ENCODE measurements at places on chromosomes 12 and 14.

GRCh38 chr12:122858171-122858570 lies 22.9 kb downstream of the HIP1R start:
- DNase-seq: no peak

DNA sequence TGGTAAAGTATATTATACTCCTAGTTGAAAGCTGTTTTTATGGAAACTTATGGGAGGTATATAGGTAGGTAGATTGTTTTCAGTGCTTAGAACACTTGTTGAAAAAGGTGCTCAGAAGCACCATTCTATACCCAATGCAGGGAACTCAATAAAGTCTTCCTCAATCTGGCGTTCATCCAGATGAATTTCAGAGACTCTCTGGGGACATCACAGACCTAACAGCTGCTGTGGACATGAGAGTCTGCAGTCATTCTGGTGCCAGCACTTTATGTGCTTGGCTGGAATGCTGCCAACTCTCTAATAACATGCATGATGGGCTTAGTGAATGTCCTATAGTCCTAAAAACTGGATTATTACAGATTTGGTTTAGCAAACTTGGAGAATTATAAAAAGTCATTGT lies 115.9 kb downstream of the NTN4 start:
- DNase-seq: peak; percentile 60

- no peak for DNase-seq
Measured at GRCh38 chr14:90184571-90185266, 71.6 kb upstream of the PSMC1 start.

- DNase-seq: no peak
Measured at GRCh38 chr12:124756760-124757159, 106.9 kb downstream of the SCARB1 start.

DNA sequence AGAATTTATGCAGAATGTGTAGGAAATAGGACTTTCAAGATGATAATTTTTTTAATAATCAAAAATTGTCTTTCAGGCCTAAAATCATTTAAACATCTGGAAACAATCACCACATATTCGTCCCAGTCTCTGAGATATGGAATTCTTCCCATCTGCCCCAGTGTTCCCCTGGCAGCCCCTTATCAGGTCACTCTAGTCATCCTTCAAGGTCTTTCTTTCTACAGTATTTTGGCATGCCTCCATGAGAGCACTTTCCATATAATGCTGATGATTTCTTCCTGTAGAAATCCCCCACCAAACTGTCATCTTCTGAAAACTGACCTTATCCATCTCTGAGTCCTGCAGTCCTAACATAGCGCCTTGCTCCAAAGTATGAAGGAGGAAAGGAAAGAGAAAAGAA lies 422.1 kb downstream of the RPS29 start:
- no peak for DNase-seq

Data from fibroblast of skin of back (primary cell).